ENCODE measurements at places on chromosomes 12 and 14.

GRCh38 chr12:5487948-5488625 lies 56.2 kb downstream of the NTF3 start:
- no peak for DNase-seq

- DNase-seq, result peak; percentile 39
Observed at GRCh38 chr14:21191809-21192446, 36.1 kb upstream of the OR5AU1 start.

- DNase-seq, result no peak
Observed at GRCh38 chr12:74900232-74900631, 309.4 kb downstream of the KCNC2 start.

DNA sequence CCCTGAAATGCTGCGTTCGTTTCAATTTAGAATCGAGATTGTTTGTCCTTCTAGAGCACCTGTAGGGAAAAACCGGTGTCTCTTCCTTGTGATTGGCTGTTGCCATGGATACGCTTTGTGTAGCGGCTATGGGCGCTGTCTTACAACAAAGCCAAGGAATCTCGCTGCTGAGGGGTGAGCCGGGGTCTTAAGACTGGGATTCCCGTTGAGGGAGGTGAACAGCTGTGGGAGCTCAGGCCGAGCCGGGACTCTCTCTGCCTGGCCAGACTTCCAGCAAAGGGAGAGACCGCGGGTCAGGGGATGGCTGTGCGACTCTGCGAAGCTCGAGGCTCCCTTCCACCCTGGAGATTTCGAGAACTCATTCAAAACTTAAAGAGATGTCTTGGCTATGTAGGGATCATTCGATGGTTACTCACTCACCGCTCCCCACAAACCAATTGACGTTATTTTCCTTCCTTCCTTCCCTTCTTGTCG lies at the start of the genes LRRIQ1 and TSPAN19:
Gene LRRIQ1 (plus strand): TSS at position 118 of the 474 bp plus-strand sequence. CDS start 1,826 bp downstream, outside the sequence.
Gene TSPAN19 (minus strand): TSS at position 44 of the 474 bp plus-strand sequence. CDS start 6,331 bp downstream, outside the sequence.
- peak; percentile 95 for DNase-seq

DNA sequence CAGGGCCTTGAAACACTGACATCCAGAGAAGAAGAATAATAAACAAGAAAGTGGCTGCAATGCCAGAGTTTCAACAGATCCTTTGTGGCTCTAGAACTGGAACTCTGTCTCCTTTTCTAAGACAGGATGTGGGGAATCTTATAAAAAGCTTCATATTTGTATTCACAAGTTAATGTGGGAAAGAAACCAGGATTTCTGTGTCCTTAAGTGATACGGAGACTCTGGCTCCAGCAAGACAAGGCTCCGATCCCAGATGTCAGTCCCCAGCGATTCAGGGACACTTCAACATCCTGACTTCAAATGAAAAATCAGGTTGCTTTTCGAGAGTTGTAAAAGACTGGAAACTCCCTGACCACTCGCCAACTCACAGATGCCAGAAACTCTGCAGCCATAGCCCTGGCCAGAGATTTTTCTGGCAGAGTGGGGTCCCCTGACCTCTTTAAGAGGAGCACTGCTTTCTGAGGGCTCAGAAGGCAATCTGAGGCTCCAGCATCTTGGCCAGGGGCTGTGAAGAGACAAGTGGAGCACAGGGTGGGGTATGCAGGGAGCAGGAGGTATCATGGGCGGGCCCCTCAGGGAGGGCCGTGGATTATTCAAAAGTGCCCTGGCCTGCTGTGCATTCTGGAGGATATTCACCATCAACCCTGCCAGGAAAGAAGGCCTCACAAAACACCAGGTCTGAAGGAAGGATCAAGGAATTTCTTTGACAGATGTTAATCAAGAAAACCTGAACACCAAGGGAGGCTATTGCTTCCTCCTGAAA lies 53.3 kb downstream of the TMX1 start:
- DNase-seq, result no peak

DNA sequence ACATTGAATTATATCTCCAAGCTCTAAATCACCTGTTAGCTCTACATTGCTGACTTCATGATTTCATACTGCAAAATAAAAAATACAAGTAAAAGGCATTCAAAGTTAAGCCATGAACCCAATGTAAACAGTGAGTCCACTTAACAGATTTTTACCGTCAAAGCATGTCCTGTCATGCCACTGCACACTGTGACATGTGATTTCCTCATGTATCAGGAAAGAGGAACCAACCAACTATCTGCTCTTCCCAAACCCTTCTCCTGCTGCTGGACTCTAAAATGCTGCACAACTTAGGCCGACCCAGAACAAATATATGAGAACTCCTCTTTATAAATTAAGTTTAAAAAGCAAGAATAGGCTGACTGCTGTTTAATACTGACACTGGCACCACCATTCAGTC lies 37.5 kb downstream of the TM7SF3 start:
- no peak for DNase-seq

- DNase-seq, result no peak
Observed at GRCh38 chr12:12461923-12462315, 100.7 kb downstream of the DUSP16 start.

DNA sequence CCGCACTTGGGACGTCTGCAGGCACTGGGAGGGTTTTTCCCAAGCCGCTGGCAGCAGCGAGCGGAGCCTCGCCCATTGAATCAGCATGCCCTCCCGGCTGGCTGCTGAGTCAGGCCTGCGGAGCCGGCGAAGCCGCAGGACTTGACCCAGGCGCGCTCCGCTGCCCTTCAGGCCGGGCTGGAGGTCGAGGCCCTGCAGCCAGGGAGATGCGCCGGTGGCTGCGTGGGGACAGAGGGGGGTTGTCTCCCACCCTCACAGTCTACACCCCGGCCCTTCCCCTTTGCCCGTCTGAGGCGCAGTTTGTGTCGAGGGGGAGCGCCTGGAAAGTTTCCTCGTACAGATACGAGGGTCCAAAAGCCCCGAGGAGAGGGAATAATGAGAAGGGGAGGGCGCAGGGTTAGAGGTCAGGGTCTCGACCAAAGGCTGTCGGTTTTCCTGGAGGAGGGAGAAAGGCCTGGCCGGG lies 759 bp upstream of the KLC1 start:
- DNase-seq, result peak; percentile 36

- DNase-seq, result no peak
Observed at GRCh38 chr14:61476754-61477410, 155.5 kb downstream of the PRKCH start.

DNA sequence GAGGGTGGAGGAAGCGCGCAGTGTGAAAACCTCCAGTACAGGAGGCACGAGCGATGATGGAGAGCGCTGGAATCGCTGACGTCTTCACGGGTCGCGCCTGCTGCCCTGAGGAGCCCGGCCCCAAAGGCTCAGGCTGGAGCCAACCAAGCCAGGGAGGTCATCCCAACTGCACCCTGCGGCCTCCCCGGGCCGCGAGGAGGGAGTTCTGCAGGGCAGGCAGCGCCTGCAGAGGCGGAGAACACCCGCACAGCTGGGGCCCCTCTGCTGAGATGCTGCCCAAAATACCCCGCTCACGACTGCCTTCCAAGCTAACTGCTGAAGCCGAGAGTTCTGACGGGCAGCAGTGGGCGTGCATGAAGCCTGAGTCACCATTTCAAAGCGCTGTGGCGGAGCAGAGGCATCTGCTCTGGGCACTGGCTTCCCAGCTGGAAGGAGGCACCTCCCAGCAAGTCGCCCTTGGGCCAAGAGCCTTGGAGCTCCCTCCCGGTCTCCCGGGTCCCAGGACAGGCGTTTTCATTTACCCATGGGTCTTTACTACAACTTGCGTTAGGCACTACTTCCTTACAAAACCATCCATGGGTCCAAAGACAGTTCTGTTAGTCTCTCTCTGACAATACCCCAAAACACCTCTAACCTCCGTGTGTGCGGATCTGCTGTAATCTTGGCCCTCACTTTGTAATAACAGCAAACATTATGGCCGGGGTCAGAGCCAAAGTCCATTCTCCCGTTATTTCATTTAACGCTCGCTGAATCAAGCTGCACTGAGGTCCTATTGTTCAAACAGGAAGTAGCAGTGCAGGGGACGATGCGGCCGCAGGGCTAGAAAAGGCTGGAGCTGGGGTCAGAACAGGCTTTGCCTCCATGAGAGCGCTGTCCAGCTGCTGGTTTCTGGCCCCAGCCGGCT lies 60.1 kb upstream of the RIMBP2 start:
- DNase-seq, result no peak

DNA sequence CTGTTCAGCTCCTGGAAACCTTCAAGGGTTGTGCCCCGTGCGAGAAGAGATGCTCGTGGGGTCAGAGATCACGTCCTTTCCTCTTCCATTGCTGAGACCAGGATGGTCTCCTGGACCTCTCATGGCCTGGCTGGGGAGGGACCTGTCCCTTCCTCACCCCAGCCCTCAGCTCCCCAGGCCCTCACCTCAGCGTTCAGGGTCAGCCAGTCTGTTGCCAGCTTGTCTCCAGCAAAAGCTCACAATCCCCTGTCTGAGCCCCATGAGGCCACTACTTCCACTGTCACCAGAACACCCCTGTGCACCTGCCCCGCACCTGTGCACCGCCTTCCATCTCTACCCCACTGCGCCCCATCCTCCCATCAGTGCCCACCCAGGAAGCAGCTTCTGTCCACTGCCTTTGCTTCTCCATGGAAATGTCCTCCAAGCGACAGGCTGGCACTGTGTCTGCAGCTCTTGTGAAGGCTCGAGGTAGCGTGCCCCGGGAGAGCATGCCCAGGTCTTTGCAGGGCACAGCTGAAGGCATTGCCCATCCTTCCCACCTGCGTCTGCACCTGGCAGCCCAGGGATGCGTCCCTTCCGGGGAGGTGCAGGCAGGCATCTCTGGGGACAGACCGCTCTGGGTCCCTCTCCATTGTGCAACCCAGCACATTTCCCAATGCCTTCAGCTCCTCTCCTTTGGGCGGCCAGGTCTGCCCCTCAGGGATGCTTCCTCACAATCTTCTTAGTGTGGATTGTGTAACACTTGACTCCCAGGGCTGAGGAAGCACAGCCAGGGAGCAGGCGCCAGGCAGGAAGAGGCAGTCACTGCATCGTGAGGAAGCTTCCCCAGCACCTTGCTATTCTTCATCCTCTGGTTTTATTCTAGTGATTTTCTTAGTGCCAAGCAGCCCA lies 179.6 kb downstream of the ADGRD1 start:
- no peak for DNase-seq

DNA sequence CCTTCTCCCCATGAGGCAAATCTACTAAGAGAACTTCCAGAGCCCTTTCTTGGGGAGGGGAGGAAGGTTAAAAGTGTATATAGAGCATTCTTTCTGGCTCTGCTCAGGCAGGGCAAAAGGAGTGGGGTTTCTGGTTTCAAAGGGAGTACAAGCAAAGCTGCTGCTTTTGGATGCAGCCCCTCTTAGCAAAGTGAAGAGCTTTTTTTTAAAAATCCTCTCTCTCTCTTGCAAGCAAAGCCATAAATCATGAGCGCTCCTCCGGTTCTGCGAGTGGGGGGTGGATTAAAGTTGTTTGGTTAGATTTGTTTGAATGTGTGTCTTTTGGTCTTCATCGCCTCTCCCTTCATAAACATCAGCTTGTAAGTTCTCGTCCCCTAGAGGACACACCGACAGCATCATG lies 546.6 kb upstream of the TBX3 start:
- DNase-seq, result no peak

DNA sequence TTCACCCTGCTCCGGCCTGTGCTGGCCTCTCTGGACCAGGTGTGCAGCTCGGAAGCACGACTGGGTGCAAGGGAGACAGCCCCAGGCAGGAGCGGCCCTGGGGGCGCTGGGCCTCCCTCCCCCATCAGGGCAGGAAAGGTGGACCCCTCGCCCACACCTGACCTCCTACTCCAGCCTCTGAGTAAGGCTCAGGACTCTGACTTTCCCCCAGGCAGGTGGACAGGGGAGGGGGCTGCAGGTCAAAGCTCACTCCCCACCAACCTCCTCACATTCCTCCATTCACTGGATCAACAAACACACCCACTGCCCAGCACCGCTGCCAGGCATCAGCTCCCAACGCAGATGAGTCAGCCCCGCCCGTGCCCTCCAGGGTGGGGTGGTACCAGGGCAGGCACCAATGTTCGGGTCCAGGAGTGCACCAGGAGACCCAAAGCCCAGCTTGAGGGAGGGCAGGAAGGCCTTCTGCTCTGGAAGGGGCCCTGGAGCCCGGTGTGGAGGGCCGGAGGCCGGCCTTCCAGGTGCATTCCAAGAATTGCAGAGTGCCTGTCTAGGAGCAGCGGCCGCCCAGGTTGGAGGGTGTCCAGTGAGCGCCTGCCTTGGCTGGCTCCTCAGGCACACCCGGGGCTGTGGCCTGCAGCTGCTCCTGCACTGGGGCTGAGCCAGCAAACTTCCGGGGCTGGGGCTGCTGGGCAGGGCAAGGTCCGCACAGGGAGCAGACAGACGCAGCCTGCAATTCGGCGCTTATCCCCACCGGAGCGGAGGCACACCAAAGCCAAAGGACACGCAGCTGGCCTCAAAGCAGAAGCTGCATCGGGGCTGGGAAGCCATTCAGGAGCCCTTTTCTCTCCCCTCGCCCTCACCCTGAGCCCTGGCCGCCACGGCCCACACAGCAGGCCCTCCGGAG lies 1.6 kb upstream of the INF2 start:
- no peak for DNase-seq

GRCh38 chr12:65188179-65188701 lies 18.9 kb downstream of the LEMD3 start:
- DNase-seq, result no peak

DNA sequence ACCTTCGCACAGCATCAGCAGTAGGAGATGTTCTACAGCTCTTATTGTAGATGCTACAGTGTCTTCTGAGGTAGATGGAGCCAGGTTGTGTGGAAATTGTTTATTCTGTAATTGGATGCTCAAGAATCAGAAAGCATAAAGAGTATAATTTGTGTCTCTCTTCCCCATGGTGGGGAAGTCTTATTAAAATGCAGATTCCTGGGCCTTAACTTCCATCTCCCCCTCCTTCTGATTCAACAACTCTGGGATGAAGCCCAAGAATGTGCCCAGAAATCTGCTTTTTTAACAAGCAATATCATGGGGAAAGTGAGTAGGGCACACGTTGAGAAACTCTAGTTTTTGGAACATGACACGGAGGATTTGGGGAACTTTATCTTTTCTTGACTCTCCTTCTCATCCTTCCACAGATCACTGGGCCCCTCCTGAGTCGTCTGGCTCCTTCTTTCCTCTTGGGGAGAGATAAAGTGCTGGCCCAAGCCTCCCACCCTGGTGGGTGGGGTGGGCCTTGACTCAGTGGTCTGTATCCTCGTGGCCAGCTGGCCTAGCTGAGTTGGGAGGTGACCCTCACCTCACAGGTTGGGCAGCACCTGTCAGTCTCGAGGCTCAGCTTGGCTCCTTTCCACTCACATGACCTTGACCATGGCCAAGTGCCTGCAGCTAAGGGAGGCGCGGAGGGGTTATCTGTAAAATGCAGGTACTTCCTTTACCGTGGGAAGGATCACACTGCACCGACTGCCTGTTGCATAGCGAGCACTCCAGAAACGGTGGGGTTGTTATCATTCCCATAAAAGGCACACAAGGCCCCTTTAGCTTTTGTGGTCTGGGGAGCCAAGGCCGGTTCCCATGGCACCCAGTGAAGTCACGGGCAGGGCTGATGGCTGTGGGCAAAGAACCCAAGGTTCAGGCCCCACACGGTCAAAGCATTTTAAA lies 141.9 kb downstream of the CHST11 start:
- no peak for DNase-seq

DNA sequence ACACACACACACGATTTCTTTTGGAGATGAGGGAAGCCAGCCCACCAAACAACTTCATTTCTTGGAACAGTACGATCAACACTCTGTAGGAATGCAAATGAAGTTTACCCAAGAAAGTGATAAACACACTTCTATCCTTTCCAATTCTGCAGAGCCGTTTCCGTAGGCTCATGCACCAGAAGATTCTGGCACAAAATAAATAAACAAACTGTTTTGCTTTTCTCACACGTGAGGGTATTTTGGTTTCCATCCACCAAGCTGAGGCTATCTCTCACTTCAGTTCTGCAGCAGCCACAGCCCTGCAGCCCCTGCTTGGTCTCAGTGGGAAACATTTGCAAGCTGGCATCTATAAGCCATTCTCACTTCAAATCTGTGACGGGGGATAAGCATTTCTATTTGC lies 15.3 kb upstream of the TSPAN11 start:
- no peak for DNase-seq

All from neuronal stem cell (in vitro differentiated cells).